ENCODE measurements at places on chromosomes 4 and X.

DNA sequence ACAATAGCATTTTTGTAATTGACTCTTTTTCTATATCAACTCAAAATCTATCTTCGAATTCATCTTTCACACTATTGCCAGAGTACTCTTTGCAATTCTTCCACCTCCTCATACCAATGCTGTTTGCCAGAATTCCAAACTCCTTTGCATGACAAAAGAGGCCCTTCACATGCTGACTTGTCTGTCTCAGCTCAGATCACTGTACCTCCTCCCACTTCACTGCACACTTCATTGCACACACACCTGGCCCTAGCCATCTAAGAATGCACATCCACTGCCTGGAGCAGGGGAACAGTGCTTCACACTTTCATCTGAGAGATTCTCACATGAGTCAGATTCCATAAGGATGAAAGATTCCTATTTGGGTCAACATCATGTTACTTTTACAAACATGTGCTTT, 56.5 kb downstream of the PRDM5 start:
- DNase-seq = no peak

DNA sequence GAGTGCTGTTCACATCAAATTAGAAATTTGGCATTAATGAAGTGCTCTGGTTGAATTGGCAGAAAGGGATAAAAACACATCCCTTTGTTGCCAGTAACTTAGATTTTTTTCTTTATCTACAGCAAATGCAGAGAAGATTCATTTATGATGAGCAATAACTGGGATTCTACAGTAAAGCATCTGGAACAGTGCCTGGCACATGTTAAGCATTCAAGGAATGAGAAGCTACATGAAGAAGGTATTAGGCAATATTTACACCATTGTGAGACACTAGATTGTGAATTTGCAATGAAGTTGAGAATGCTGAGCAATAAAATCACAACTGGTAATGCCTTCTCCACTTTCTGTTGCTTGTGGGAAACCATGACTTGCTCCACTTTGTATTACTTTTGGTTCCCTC, 33.5 kb downstream of the PCDH19 start:
- no peak for DNase-seq

DNA sequence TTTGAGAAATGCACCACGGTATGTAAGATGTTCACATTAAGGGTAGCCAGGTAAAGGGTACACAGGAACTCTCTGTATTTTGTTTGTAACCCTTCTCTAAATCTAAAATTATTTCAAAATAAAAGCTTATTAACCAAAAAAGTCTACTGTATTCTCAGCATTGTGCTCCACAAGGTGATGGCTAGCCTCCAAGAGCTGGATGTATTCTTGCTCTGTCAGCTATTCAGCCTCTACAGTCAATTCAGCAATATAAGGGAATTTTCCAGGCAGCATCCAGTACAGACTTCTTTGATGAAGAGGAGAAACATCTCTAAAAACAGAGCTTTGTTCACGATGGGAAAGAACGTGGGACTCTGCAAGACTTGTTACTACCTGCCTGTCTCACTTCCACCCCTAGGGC, 63.5 kb upstream of the MAOA start:
- no peak for DNase-seq

DNA sequence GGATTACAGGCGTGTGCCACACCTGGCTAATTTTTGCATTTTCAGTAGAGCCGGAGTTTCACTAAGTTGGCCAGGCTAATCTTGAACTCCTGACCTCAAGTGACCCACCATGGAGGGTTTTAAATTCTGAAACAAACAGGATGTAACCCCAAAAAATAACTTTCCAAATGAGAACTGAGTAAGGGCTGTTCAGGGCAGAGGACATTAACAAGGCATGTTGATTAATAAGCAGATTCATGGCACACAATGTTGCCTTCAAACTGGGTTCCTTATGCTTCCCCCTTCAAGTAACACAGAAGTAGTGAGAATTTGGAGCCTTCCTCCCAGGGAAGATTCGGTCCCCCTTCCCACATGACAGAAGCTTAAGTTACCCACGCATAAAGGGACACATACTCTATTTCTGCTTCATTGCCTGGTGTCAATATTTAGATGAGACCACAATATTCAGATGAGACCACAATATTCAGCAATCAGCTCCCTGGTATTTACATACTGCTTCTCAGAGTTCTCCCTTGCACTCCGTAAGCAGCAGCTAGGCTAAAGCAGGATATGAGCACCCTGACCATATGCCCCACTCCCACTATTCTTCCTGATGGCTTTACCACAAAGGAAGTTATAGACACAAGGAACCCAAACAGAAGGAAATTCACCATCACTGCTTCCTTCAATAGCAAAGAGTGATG, 21.4 kb downstream of the GRSF1 start:
- DNase-seq = peak; percentile 57

GRCh38 chr4:109011241-109012026, 248.6 kb upstream of the ETNPPL start:
- DNase-seq = no peak

DNA sequence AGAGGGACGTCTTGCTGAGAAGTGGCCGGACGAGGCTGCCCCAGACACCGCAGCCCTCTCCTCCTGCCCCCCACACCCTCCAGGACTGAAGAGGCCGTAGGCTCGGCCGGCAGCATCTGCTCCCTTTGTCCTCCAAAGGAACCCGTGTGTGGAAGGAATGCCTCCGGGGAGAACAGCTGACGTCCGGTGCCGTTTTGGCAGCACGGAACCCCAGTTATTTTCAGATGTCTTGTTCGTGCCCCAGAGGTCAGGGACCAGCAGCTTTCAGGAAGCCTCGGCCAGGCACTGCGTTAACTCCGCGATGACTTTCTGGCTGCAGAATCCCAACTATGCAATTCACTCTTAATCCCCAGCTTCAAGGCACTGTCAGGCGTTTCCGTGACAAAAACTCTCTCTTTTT, 10.9 kb upstream of the PPP2R3B start:
- DNase-seq = no peak

GRCh38 chr4:89108091-89108490, 3.2 kb upstream of the TIGD2 start:
- no peak for DNase-seq

GRCh38 chr4:145485120-145485519, 3.5 kb downstream of the SMAD1 start:
- DNase-seq = no peak

GRCh38 chr4:184529283-184529682, 54.9 kb upstream of the IRF2 start:
- DNase-seq = peak; percentile 85

- peak; percentile 40 for DNase-seq
Observed at GRCh38 chr4:109703664-109704361, 568 bp upstream of the CASP6 start.
